ENCODE measurements at places on chromosomes 12 and 14. TPM values are rescaled to one million over a fixed set of nuclear protein-coding genes. Genes with fewer than 3 reads are reported as not detected.

DNA sequence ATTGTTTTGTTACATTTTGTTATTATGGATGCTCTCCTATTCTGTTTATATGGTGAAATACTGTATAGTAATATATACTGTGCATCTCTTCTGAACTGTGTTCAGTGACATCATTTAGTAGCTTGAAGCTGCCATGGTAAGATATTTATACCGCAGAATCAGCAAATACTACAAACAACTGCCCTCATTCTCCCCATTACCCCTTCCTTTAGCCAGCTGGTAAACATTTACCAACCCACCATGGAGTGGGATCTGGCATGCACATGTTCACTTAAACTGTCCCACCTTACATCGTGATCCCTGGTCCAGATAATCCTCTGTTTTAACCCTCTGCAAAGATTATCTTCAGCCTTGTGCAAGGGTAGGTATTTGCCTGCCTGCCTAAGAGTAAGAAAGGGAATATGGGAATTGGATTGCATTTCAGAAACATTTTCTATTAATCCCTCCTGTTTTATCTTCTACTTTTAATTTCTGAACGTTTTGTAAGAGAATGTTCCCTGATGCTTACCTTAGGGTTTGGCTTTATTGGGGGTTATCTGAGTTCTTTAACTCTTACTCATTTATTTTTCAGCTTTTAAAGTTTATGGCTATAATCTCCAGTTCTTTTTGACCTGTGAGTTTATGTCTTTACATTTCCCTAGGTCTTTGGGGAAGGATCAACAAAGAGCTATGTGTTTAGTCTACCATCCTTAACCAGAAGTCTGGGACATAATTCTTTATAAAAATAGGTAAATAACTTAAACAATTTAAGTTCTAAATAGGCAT is 46.5 kb downstream of the FBXO34 start:
- DNase-seq: no peak

GRCh38 chr12:122058549-122059149 is 19.9 kb upstream of the MLXIP start:
- DNase-seq: no peak

GRCh38 chr12:49279706-49280159 is 14.9 kb downstream of the TUBA1C start:
- DNase-seq: no peak

GRCh38 chr12:75528272-75528671 is 16.9 kb upstream of the KRR1 start:
- no peak for DNase-seq

OR6C6 gene
- polyA plus RNA-seq: not detected

DNA sequence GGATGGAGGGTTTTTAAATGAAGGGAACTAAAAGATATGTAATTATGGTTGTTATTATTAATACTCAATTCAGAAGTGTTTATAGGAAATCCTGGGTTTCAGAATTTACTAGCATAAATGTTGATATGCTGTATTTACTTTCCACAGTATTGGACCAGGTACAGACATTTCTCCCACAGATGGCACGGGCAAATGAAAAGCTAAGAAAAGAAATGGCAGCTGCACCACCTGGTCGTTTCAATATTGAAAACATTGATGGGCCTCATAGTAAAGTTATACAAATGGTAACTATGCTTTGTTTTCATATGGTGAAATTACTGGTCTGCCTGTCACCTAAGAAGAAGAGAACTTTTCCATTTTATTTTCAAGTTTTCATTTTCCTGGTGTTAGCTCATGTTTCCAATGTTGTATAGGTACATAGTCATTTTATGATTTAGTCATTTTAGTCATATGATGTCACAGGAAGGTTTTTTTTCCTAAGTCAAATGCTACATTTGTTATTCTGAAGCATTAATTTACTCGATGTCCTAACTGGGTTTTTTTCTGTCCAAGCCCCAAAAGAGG is 5.5 kb downstream of the NOPCHAP1 start:
- no peak for DNase-seq

- DNase-seq: no peak
These were observed 14.2 kb upstream of the WDR20 start for GRCh38 chr14:102125546-102125945.

DNA sequence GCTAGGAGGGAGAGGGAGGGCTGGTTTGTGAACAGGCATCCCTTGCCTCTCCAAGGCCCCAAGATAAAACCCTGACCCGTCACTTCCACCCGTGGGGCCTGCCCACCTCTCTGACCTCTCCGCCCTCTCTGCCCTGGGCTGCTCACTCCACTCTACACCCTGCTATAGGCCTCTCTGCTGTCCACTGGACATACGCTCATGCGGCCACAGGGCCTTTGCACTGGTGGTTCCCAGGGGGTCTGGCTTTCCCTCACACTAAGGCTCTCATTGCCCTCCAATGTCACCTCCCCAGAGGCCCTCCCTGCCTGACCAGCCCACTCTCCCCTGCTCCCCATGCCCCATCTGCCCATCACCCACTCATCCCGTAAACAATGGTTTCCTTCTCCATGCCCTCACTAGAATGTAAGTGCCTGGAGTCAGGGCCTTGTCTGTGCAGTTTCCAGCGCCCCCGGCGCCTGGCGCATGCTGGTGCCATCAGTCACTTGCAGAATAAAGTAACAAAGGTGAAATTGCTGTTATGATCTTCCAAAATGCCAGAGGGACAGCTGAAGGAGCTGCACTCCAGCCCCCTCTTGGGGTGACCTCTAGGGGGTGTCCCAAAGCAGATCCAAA is 73.6 kb downstream of the RFLNA start:
- DNase-seq: no peak
